Fibroblast of skin of right quadriceps (primary cell): ENCODE measurements at places on chromosomes 5 and 9.

DNA sequence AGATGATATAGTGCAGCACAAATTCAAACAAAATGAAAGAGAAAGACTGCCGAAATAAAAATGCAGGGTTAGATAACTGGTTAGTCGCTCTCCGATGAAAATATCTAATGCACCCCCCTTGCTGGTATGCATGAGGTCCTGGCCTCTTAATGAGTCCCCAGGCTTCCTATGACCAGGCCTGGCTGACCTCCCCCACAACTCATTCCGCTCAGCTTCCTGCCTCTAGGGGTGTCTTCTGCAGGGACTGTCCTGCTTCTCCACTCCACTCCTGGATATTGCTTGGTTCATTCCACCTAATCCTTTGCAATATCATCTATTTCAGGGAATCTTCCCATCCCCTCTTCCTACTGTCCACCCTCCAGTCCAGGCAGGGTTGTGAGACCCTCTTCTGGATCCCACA, 341.8 kb downstream of the ASTN2 start:
- no peak for DNase-seq

GRCh38 chr9:98657897-98658296, 50.8 kb downstream of the GABBR2 start:
- peak; percentile 53 for DNase-seq

DNA sequence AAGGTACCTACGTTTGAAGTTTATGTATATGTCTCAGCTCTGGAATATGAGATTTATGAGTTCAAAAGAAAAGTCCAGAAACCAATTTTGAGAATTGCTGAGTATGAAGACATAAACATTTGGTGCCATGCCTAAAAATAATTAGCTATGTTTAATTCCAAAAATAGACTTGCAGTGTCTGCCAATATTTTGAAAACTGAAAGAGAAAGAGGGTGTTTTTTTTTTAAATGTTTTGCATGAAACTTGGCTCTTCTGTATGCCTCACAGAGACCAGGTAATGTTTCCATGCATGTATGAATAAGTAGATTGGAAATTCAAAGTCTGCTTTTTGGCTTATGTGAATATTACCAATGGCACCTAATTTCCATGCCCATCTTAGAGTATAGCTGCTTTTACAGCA, 634.4 kb upstream of the C9orf72 start:
- no peak for DNase-seq

DNA sequence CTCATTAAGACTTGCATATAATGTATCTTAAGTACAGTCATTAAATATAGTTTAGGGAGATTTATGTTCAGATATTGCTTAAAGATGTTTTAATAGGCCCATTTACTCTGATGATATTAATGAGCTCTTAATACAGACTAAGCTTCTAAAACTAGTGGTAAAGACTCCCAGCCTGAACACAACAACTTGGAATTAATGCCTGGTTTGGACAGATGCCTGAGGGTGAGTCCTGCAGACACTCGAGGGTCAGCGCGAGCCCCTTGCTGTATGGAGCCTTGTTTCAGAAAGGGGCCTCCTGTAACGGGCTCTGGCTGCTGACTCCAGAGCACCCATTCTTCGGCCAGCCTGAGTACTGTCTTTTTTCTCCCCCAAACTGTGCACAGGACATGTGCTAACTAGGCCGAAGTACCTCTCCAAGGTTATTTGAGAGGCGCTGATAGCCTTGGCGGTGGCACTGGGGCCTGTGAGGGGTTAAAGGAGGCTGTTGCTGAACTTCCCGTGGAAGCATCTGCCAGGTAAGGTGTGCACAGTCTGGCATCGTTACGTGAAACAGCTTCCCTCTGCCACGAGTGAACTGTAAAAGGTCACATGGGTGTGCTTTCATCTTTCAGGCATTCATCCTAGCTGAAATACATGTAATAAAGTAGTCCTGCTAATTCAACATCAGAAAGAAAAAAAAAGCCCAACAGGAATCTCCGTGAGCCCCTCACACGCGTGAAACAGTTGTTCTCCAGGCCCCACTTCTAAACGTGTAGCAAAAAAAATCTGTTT, 113.4 kb downstream of the MVB12B start:
- no peak for DNase-seq

- DNase-seq: peak; percentile 83
Observed at GRCh38 chr9:130845901-130846481, 10.9 kb downstream of the ABL1 start.

- no peak for DNase-seq
Observed at GRCh38 chr9:5321058-5321457, 16.5 kb upstream of the RLN2 start.

GRCh38 chr9:4879115-4879558, 86.4 kb downstream of the RCL1 start:
- DNase-seq: no peak

GRCh38 chr5:139636975-139637408, 11.2 kb upstream of the CXXC5 start:
- DNase-seq: peak; percentile 53

DNA sequence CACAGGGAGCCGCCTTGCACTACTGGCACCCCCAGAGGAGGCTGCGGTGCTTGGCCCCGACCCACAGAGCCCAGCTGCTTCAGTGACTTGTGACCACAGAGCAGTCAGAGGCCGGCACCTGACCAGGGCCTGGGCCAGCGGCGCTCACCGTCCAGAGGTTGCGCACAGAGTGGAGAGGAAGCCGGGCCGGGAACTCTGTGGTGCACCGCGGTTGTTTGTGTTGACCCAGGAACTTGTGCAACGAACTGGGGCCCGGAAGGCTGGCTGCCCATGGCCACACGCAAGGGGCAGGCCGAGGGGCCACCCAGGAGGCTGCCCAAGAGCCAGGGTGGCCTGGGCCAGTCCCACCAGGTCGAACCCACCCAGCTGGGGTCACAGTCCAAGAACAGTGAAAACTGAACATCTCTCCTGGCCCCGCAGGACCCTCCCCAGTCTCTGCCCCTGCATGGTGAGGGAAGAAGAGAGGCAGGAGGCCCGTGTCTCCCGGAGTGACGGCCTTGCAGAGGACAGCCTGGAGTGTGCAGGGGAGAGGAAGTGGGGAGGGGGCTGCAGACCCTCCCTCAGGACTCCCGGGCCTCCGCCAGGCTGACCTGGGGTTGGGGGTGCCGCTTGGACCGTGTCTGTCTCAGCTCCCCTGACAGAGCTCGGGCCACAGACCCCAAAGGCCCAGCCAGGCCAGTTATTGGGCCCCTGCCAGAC, 42.8 kb upstream of the EGFL7 start:
- DNase-seq: no peak

DNA sequence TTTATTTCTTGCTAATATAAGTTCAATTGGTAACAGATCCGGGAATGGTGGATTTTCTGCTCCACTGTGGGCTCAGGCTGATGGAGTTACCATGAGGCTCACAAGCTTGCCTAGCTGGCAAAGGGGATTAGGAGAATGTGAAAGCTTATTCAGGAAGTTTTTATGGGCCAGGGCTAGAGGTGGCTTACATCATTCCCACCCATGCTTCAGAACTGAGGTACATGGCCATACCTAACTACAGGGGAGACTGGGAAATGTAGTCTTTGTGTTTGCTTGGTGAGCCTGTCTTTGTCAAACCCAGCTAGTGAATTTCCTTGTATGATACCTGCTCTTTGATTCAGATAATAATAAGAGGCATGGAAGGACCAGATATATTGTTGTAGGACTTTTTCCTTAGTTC, 105.9 kb upstream of the DHFR start:
- DNase-seq: no peak
